Lung (tissue), 17 donors: ENCODE measurements at places on chromosomes 16 and 17.
A peak's percentile ranks its signal among the peaks of the same experiment; 100 is the strongest.

DNA sequence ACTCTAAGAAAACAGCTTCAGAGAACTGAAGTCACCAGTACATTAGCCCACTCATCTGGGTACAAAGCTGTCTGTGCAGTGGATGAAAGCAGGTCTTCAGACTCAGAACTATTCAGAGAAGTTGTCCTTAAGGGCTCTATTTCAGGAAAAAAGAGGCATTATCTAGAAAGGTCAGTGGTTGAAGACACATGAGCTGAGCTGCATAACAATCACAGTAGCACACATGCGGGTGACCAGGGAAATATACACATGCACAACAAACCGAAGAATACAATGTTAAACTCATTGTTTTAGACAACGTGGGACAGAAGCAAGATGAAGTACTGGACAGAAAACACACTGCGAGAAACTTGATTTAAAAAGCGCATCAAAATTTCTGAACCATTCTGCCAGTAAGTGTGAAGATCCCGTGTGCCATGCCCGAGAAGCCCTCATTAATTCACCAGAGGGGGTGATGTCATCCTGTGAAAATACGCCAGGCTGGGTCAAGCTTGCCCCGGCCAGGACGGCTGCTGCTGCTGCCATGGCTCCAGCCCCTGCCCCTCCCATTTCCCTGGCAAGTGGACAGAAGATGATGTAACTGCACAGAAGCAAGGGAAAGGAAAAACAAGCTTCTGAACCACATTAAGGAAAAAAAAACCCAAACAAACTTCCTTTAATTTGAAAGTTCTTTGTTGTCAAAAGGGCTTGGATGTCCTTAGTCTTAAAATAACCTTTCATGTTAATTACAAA, 10.1 kb downstream of the DYNC1LI2 start:
- peak; percentile 74 for DNase-seq

GRCh38 chr17:29263916-29264315, 17.3 kb downstream of the CRYBA1 start:
- no peak for DNase-seq

- DNase-seq, result peak; percentile 71
These were observed 892 bp downstream of the ABCC1 start for GRCh38 chr16:15950161-15950854.

DNA sequence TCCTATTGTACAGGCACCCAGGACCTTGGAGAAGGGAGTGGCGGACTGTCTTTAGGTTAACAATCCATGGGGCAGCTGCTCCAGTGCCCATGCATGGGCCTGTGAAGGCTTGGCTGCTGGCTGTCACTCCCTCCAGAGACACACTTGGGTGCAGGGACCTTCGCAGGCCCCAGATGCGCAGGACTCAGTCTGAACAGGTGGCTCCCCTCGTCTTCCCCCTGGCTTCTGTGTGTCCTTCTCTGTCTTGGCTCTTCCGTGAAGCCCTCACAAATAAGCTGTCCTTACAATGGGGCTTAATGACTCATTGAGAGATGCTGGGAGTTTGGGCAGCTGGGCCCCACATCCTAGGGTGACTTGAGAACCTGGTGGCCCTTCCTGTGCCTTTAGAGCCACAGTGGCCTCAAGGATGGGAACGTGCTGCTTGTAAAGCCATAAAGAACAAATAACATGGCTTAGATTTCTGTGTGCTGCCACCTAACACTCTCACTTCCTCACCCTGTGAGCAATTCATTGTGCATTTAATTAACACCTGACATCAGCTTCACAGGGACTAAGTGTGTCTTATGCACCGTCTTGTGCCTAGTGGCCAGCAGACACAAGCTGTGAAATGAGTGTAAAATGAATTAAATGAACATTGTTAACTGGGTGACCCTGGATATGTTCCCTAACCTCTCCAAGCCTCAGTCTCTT, 340.7 kb downstream of the SNX29 start:
- DNase-seq, result no peak

DNA sequence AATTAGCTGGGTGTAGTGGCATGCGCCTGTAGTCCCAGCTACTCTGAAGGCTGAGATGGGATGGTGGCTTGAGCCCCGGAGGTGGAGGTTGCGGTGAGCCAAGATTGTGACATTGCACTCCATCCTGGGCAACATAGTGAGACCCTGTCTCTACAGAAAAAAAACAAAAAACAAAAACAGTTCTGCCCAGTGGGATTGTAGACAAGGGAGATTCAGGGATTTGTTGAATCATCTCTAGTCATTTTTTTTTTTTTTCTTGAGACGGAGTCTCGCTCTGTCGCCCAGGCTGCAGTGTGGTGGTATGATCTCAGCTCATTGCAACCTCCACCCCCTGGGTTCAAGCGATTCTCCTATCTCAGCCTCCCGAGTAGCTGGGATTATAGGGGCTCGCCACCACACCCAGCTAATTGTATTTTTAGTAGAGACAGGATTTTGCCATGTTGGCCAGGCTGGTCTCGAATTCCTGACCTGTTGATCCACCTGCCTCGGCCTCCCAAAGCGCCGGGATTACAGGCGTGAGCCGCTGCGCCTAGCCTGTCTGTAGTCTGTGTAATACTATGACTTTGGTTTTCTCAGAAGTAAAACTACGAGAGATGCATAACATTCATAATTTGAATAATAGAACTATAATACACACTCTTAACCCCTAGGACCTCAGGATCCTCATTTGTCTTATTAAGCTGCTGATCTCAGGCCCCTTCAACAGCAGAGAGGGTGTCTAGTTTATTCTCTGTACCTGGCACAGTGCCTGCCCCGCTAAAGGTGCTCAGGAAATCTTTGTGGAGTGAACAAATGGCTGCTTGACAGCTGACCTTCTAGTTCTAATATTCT, 1.4 kb downstream of the TEN1 start:
- no peak for DNase-seq

DNA sequence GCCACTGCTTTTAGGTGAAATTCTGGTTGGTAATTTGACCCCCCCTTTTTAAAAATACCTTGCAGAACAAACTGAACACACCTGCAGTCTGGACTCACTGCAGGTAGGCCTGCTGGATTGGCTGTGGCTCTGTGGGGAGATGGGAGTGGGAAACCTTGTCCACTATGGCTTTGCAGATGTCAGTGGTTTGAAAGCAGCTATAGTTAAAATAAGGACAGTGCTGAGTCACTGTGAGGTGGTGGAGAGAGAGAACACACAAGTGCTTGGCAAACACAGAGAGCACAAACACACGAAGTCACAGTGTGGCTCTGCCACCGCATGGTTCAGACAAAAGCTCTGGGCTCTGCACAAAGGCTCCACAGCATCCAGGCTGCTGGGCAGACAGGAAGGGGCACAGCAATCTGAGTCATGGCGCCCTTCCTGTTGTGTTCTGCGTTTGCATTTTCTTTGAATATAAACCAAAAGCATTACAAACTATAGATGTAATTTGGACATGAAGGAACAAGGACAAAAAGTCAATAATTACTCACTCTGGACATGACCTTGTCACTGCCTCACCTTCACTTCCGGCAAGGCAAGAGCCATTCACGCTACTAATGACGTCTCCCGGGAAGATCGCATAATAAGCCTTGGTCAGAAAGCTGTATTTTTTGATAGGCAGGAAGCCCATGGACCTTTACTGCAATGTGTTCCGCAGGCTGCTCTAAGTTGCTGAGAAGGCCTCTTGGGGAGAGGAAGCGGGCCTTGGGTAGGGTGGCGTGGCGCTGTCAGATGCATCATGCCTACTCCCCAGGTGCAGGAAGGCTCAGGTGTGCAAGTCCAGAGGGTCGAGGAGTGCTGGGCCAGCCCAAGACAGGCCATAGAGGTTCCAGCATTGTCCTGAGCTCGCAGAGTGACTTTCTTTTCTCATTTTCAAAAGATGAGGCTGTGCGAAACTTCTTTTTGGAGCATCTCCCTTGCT, 60.1 kb upstream of the MED9 start:
- peak; percentile 34 for DNase-seq

DNA sequence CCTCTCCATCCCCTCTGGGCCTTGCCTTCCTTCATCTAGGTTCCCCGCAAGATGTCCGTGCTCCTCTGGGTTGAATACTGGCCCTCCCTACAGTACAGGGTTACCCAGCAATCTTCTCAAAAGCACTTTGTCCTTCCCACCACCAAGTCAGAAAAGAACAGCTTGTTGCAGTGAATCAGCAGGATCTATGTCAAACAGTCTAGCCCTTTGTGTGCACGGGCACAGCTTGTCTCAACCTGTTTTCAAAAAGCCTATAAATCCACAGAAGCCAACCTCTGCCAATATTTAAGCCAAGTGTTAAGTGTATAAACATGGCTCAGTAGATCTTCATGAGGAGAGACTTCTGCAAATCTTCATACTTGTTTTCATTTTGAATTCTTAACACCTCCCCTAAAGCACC, 25.2 kb downstream of the C17orf67 start:
- peak; percentile 21 for DNase-seq

GRCh38 chr17:50346313-50347116, 589 bp downstream of the XYLT2 start:
- DNase-seq, result peak; percentile 33

DNA sequence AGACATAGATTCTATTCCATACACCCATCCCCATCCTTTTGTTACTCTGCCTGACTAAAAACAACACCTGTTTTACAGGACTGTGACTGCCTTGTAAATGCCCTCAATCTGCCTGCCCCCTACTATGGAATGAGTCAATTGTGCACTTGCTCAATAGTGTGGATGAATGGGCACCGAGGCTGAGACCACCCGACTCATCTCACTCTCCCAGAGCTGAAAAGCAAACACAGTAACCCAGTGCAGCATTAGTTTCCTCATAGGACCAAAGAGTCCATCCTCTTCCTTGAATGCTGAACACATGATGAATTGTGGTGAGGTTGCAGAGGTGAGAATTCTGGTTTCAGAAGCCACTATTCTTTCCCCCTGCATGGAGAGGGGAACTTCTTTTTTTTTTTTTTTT, 233.7 kb downstream of the ZFHX3 start:
- no peak for DNase-seq

GRCh38 chr17:59149841-59150511, 5.0 kb downstream of the SKA2 start:
- DNase-seq, result no peak

DNA sequence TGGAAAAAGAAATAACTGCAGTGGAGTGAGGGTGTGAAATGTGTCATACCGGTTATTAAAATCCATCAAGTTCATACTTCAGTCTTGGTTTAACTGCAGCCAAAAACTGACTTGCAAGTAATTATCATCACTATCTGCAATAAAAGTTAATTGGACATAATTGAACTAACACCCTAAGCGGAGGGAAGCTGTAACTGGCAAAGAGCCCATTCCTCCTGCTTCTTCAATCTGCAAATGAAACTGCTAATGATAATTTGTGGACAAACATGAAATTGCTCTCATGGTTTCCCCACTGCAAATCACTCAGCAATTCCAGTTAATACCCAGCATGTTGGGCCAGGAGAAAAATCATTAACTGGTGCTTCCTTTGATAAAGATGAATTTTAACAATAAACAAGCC, 46.5 kb downstream of the FAM222B start:
- DNase-seq, result no peak

DNA sequence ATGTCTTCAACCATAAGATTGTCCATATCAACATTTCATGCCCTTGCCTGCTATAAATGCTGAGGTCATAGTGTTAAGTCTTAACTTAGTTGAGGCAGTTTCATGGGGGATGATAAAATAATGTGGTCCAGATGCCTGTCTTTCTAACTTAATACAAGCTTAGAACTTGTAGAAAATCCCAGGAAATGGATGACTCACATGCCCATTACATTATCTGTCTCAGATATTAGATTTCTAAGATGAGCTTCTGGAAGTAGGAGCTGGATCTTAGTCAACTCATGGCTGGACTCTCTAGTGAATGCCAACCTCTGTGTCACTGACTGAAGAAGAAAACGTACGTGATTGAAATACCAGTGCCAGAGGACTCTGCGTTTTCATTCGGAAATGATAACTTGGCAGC, 797.5 kb upstream of the EEF2KMT start:
- DNase-seq, result no peak

- DNase-seq, result no peak
These were observed 750 bp downstream of the ZFHX3 start for GRCh38 chr16:73047221-73047535.

GRCh38 chr17:54974759-54975158, 6.2 kb downstream of the STXBP4 start:
- DNase-seq, result no peak

- DNase-seq, result no peak
These were observed 115.6 kb downstream of the CCDC182 start for GRCh38 chr17:57629470-57629869.
